WERI-Rb-1 (cell line): ENCODE measurements at places on chromosomes 16 and 17.

GRCh38 chr16:81514568-81515258, 70.1 kb downstream of the CMIP start:
- no peak for DNase-seq

GRCh38 chr16:88957887-88958577, 19.0 kb downstream of the CBFA2T3 start:
- no peak for DNase-seq

DNA sequence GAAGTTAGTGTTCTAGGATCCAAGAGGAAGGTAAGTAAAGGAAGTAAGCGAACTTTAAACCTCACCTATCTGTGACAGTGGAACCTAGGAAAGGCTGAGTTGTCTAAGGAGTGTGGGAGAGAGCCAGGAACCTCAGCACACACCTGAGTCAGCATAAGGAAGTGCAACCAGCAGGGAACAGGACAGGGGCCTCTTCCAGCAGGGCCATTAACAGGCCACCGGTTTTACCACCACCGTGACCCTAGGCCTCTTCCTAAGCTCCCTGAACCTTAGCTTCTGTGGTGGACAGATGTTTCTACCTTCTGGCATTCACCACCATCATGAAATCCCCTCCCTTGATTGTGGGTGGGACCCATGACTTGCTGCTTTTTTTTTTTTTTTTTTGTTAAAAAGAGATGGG, 26.7 kb upstream of the GPATCH8 start:
- no peak for DNase-seq

GRCh38 chr17:46817151-46817900, 1.2 kb downstream of the WNT3 start:
- DNase-seq, result no peak

- no peak for DNase-seq
Measured at GRCh38 chr16:17992416-17992815, 344.1 kb downstream of the NPIPA8 start.

- DNase-seq, result no peak
Measured at GRCh38 chr16:24685539-24686432, 43.7 kb upstream of the TNRC6A start.

- DNase-seq, result no peak
Measured at GRCh38 chr17:48633266-48633677, 7.1 kb upstream of the HOXB9 start.

DNA sequence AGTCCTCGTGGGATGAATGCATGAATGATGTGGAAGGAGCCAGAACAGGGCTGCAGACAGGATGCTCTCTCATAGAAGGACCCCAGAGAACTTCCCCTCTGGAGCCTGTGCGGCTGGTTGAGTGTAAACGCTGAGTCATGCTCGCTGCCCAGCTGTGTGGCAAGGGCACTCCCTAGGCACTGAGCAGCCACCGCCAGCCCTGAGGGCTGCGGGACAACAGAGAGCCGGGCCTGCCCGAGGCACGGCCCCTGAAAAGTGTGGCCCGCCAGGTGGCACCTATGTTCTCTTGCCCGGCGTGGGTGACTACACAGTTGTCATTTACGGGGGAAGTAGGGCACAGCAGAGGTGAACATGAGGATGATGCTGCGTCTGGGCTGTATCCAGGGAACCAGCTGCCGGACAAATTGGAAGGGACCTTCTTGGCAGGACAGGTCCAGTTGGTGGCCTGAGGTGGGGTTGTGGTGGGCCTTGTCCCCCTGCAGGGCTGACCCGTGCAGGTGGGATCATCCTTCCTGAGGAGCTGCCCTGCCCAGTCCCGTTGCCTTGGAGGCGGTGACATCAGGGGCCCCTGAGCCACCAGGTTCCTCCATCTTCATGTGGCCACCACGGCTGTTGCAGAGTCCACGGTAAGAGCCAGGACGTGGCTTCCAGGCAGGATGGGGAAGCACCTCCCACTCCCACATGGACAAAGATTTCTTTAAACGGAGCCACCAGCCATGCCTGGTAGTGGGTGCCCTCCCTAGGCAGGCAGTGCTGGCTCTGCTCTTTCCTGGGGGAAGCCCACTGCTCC, 94.8 kb upstream of the CBX4 start:
- no peak for DNase-seq

GRCh38 chr17:3679531-3680126, 11.0 kb downstream of the EMC6 start:
- DNase-seq, result no peak

DNA sequence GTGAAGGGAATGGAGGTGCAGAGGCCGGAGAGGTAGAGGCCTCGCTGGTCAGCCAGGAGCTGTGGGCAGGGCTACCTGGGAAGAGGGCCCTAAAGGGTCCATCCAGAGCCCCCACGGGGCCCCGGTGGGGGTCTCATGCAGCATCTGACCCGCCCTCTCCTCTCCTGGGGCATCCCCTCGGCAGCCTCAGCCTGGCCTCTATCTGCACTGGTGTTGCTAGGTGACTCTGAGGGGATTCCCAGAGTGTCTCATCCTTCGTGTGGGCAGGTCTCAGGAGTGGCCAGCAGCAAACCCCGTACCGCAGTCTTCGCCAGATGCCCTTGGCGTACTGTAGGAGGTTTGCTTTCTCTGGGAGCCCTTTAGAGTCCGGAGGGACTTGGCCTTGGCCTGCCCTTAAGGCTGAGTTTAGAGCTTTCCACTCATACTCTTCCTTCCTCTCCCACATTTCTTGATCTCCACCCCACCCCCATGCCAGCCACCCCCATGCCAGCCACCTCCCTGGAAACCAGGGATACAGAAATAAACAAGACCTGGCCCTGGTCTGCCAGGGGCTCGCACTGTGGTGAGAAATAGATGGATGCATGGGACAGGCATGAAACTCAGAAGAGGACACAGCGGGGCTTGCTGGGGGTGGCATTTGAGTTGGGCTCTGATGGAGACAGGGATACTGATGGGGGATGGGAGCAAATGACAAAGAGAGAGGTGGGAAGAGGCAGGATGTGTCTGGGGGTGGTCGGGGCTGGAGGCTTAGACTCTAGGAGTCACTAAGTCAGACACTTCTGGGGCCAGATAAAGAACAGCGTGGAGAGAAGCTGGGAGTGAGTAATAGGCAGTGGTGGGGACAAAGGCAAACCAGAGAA, 9.9 kb downstream of the SLC5A10 start:
- no peak for DNase-seq

- DNase-seq, result no peak
Measured at GRCh38 chr16:874366-875181, 74.0 kb upstream of the GNG13 start.

GRCh38 chr17:64496348-64496785, 487 bp downstream of the POLG2 start:
- DNase-seq, result no peak

- no peak for DNase-seq
Measured at GRCh38 chr17:39450051-39450450, 1.0 kb downstream of the MED1 start.

- DNase-seq, result peak; percentile 76
Measured at GRCh38 chr17:73625991-73626673, 18.1 kb downstream of the SDK2 start.

DNA sequence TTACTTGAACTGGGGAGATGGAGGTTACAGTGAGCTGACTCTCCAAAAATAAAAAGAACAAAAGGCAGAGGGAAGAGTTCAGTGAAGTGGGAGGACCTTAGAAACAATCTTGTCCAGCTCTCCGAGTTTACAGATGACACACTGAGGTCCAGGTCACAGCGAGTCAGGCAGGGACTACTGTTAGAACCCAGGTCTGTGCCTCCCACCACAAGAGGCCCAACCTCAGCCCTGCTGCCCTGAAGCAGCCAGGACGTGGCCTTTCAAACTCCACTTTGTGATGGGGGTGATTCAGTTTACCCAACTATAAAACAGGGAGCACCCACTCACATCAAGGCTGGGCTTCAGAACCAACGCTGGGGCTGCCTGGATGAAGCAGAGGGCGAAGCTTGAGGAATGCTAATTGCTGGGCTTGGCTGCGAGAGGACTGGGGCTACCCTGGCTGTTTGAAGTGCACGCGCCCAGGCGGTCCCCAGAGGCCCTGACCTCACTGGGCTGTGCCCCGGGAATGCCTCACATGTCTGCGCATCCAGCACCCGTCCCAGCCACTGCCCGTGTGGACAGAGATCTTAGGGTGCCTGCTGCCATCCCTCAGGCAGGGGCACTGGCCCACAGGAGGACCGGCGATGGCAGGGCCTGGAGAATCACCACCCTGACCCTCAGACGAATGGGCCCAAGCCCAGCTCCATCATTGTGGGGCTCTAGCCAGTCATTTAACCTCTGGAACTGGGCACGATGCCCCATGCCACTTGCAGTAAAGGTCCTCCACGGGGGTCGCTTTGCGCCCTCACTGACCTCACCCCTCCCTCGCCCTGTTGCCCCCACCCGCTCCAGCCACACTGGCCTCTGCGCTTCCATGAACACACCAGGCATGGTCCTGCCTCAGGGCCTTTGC, 11.4 kb downstream of the SLC5A10 start:
- DNase-seq, result no peak

GRCh38 chr17:57228911-57229310, 27.4 kb upstream of the MSI2 start:
- DNase-seq, result no peak

DNA sequence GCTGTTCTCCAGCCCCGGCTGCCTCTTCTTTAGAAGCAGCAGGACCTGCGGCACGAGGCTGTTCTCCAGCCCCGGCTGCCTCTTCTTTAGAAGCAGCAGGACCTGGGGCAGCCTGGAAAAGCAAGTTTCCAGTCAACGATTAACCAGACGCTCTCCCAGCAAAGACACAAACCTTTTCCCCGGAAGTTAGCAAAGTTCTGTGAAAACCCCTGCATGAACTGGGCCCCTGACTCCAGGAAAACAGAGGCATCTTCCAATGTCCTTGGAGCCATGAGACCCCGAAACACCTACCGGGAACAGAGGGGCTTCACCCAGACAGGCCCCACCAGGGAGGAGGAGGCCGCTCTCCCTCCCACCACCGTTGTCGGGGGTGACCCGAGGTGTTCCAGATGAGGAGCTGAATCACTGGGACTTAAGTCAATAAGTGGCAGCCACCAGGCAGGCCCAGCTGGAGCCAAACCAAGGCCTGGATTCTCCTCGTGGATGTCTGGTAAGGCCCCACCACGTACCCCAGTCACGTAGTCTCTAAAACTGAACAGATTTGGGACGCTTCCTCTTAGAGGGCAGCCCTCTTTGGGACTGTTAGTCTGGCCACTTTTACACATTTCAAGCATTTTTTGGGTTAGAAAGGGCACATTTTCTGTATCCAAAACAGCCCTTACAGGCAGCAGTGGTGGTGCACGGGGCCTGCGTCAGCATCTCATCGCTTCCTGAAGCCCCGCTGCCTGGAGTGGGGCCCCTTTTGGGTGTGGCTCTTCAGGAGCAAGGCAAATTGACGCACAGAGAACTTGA, at the start of gene RPH3AL:
Gene RPH3AL, minus strand, starts transcription at position 387 of the 792 bp plus-strand sequence. CDS start 25,264 bp downstream, outside the sequence.
- DNase-seq, result peak; percentile 87

DNA sequence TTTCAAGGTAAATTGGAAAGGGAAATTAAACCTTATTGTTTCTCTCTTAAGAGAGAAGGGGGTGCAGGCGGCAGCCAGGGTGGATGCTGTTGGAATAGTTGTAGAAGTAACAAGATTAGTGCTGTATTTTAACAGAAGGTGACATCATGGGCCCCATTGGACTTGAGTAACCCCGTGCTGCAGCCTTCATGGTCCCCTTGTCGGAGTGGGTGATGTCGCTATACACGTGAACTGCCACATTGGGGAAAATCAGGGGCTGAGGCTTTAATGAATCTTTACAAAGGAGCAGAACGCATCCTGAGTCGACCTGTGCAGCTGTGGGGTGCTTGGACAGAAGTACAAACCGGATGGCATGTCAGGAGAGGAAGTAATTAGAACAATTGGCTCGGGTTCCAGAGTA, 3.2 kb downstream of the SNX11 start:
- DNase-seq, result no peak

DNA sequence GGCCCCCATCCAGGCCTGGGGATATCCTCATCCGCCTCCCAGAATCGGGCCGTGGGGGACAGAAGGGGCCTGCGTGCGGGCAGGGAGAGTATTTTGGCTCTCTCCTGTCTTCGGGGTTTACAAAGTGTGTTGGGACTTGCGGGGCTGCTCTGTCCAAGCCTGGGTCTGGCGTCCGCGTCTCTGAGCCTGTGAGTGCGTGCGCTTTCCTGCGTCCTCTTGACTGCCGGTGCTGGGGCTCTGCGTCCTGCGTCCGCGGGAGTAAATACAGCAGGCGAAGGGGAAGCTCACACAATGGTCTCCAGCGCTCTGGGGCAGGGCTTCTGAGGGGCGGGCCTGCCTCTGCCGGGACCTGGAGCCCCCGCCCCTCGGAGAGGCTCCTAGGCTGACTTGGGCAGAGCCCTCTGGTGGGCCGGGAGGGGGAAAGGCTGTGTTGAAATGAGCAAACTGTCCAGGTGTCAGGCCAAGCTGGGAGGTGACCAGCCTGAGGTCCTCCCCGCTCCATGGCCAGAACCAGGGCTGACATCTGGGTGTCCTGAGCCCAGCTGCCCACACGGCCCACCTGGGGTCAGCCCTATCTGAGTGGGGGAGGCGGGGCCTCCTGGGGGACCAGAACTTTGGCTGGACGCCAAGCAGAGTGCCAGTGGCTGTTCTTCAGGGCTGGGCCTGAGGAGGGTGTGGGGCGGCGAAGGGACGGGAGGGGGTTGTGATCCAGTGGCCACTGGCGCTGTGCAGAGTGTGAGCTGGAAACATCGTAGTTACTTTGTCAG, 233.6 kb downstream of the SEC14L1 start:
- DNase-seq, result peak; percentile 86

GRCh38 chr17:16568541-16569357, at the start of gene ZNF287:
ZNF287 (minus strand) TSS chr17:16569204; CDS start chr17:16567731, 1,473 bp downstream.
- peak; percentile 94 for DNase-seq

DNA sequence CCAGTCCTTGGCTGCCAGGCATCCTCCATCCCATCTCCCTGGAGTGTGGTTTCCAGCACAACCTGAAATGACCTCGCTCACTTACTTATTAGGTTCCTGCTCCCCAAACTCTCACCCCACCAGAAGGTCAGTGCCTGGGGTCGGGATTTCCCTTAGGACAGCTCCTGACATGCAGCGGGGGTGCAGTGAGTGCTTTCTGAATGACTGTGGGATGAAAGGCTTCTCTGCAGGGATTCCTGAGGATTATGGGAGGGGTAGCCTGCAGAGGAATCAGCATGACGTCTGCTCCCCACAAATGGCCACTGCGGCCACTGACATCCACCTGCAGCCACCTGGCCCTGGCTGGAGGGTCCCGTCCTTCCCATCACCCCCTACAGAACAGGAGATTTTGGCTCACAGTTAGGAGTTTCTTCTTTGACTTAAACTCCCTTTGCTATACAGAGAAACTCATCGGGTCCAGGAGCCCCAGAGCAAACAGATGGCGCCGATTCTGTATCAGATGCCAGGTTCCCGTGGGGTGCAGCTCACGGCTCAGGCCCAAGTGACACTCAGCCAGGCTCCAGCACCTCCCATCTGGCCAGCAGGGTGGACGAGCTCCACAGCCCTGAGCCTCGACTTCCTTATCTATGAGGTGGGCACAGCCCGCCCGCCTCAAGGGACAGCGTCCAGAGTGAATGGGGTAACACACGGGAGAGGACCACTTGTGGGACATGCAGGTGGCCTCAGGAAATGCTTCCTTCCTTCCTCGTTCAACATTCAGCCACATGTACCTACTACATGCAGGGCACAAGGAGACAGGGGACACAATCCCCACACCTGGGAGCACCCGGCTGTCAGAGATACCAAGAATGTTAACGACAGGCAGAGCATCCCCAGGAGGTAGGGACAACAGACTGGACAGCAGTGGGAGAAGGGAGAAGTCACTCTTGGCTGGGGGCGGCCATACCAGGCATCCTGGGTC, 69.8 kb downstream of the RMI2 start:
- DNase-seq, result peak; percentile 17

GRCh38 chr16:23701045-23701444, 12.0 kb downstream of the ERN2 start:
- DNase-seq, result no peak
